ENCODE measurements at places on chromosomes 11 and 22. TPM values are rescaled to one million over a fixed set of nuclear protein-coding genes. Genes with fewer than 3 reads are reported as not detected.

TCN1 gene
- not detected for total RNA-seq

RASD2 gene
- total RNA-seq: 8.2 TPM

KCNJ11 gene
- 0.67 TPM for total RNA-seq

TMEM191C gene
- total RNA-seq: not detected

ZP1 gene
- total RNA-seq: not detected

TRIM34 gene
- 4.8 TPM for total RNA-seq

PAAF1 gene
- 30.2 TPM for total RNA-seq

ZNF280A gene
- not detected for total RNA-seq

- no peak for ATAC-seq
Observed at GRCh38 chr11:126281245-126281644, 1.6 kb upstream of the TIRAP start.

GRCh38 chr11:108167624-108168023 lies 46.3 kb downstream of the ACAT1 start:
- ATAC-seq: no peak

DNA sequence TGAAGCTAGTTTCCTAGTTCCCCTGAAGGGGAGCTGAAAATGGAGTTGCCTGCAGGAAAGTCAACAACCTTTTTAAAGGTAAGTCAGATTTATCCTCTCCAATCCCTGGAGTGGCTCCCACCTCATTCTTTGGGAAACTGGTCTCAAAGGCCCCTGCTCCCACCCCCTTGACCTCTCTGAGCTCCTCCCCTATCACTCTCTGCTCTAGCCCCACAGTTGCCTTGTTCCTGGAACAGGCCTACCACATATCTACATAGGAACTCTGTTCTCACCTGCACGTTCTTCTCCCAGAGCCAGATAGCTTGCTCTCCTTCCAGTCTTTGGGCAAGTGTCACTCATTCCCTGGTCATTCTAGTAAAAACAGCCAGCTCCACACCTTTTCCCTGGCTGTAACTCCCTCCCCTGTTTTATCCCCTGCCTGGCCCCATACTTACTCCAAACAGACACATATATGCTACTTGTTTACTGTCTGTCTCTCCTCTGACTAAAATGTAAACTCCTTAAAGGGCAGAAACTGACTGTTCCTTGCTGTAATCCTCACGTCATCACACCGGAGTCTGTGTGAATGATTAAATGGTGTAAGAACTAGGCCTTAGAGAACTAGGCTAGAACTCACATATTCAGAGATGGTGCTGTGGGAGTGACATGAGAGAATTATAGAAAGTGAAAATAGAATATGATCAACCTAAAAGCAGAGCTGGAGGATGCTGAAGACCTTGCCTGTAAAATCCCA lies 53.3 kb downstream of the TCF20 start:
- no peak for ATAC-seq

DNA sequence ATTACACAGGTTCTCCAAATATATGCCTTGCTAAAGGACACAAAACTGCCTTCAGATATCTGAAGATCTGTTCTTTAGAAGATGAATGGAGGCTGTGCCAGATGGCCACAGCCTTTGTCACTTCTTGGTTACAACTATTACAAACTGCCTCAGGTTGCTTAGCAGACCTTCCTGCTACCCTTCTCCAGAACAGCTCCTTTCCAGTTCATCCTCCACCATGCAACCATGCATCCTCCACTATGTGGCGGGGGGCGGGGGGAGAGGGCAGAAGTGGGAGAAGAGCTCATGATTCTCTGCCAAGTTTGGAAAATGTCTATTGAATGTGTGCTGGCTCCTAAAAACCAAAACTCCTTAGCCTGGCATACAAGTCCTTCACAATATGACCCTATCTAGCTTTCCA lies 267.5 kb downstream of the TTC28 start:
- no peak for ATAC-seq

DNA sequence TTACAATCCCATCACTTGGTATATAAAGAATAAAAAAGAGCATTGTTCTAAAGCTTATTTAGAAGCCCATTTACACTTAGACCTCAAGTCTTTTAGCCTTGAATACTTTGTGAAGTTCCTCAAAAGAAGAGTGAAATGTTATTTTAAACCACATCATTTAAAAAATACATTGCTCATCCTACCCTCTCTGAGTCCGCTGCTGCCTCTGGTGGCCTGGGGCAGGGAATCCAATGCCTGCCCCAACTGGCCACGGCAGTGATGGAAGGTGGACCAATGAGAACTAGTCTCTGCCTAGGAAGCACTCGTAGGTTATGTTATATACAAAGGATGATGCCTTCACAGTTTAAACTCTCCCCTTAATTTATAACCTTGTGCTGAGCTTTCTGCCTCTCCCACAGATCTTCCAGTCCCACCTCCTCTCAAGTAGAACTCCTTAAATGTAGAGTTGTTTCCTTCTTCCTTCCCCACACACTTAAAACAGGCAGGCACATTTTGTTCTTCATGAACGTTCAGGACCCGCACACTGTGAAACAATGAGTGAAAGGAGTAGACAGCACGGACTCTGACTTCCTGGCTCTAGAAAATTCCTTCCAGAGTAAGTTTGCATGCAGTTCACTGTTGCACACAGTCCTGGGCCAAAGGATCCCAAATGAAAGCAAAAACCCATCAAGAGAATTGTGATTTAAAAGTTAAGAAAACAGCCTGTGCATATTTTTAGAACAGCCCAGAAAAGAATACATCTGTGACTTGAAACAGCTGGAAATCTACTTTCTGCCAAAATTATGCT lies 167.8 kb downstream of the RRAS2 start:
- ATAC-seq: peak; percentile 59

DNA sequence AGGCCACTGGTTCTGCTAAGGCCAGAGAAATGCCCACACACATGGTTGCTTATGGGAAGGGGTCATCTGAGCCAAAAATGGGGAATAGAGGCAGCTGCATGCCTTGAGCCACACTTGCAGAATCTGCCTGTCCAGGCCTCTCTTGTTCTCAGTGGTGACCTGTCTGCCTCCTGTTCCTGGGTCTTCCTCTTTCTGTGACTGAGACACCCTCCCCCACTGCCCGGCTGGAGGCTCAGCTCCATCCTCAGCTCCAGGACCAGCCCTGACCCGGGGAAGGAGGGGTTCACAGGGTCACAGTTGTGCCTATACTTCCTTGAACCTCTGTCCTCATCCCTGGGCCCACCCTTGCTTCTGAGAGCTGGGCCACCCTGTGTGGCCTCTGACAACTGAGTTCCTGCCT lies 52.3 kb downstream of the CSF2RB start:
- ATAC-seq: no peak

- peak; percentile 45 for ATAC-seq
Observed at GRCh38 chr11:133934599-133935550, 21.9 kb downstream of the IGSF9B start.

DNA sequence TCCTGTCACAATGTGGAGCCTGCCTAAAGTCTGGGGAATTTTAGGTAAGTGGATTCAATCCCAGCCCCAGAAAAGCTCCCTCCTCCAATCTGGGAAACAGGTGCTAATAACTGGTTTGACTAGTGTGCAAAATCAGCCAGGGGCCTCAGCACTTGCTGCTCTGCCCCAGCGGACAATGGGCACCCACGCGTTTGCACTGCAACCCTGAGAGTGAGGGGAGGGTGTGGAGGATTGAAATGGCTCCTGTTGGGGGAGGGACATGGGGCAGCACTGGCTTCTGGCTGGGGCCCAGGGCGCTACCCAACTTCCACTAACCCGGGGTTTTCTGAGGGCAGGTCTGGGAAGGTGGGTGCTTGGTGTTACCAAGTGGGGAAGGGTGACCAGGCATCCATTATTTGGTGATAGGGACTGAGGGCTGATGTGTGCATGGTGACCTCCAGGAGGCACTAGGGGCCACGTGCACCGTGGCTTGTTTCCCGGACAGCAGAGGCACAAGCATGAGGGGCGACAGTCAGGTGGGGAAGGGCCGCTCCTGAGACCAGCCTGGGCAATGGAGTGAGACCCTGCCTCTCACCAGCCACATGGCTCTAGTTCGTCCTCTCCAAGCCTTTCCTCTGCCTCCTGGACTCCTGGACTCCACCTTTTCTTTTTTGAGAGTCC lies 4.3 kb upstream of the PNPLA5 start:
- ATAC-seq: no peak

- peak; percentile 67 for ATAC-seq
Observed at GRCh38 chr22:41181349-41182241, 23.5 kb upstream of the L3MBTL2 start.

GRCh38 chr11:67627812-67628624 lies 1.7 kb downstream of the NUDT8 start:
- no peak for ATAC-seq

- no peak for ATAC-seq
Observed at GRCh38 chr11:77379934-77380333, 78.4 kb upstream of the GDPD4 start.

DNA sequence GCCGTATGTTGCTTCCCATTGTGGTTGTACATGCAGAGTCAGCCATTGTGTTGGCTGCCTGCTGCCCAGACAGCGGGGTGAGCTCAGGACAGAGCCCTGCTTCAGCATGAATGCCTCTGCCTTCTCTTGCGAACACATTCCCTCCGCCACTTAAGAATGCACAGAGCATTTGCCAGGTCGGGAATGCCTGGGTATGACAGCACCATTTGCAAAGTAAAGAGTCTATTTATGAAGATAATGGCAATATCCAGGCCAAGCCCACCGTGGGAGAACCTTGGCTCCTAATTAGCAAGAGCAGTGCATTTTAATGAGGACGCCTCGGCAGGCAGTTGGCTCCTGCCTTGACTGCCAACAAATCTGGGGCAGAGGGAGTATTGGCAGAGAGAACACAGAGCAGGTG lies 62.5 kb upstream of the SORL1 start:
- ATAC-seq: peak; percentile 94

DNA sequence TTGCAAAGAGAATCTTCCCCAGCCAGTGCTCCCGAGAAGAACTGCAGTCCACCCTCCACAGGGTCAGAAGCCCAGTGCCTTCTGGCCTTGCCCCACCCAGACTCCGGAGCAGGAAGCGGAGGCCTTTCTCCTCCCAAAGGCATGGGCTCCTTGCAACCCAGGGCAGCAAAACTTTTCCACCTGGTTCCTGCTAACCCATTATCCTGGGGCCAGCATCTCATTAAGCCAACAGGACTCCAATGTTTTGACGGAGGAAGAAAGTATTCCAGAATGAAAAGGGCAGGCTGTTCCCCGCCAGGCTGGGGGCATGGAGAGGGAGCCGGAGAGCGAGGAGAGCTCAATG lies 88.1 kb downstream of the RTL6 start:
- ATAC-seq: no peak

- ATAC-seq: no peak
Observed at GRCh38 chr22:42379966-42380537, 52.2 kb downstream of the NFAM1 start.

DNA sequence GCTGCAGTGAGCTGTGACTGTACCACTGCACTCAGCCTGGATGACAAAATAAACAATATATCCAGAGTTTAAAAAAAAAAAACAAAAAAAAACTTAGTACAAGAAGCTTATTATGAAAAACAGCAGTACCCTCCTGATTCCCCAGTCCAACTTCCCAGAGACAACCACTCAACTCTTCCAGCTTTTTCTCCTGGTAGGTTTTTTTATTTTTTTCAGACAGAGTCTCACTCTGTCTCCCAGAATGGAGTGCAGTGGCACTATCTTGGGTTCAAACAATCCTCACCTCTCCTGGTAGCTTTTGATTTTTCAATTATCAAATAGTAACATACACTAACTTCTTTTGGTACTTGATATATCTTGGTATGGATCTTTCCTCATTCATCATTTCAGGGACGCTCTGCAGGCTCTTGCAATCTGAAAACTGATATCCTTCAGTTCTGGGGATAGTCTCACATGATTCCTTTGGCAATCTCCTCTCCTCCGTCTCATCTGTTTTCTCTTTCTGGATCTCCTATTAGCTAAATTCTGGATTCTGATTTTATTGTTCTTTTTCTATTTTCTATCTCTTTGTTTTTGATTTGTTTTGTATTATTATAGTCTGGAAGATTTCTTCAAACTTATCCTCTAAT lies 44.9 kb downstream of the ALG9 start:
- ATAC-seq: no peak

GRCh38 chr22:22955276-22955798 lies 67.7 kb downstream of the IGLL5 start:
- no peak for ATAC-seq

- peak; percentile 10 for ATAC-seq
Observed at GRCh38 chr11:1260023-1260501, 37.2 kb downstream of the MUC5B start.

GRCh38 chr11:71933141-71933933 lies 4.5 kb downstream of the RNF121 start:
- ATAC-seq: no peak

DNA sequence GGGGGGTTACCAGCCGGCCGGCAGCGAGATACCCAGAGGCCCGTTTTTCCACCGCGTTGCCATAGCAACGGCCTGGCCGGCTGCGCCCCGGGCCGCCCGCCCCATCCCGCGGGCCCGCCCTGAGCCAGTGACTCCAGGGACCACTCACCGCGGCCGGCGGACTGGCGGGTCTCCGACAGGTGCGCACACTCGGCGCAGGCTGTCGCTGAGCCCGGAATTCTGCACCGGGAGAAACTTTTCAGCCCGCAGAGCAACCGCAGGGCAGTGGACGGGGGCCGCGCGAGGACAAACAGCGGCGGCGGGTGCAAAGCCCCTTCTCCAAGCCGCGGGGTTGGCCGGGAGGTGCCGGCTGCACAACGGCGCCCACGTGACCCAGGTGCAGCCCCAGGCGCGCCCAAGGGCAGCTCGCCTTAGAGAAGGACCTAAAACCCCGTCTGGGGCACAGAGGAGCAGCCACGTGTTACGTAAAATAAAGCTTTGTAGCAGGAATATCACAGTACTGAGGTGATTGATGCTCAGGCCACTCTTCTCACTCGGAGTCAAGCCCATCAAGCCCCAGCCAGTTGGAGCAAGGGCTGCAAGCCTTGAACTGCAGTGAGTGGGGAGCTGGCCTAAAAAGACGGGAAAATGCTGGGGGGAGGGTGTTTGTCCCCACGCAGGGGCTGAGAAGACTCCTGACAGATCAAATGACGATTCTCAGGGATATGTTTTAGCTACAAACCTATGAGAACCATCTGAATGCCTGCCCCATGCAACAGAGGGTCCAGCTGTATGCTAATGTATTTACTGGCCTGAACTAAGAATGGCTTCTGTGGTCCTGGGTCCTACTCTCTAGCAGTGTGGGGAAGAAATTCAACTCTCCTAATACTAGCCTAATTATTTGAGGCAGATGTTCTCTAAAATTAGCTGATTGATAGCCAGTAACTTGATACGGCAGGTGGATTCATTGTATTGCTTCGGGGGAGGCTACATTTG lies at the start of gene STK33:
TSS of gene STK33 (minus strand) at position 294 of the 975 bp plus-strand sequence. CDS start 119,323 bp downstream, outside the sequence.
- ATAC-seq: peak; percentile 76

DNA sequence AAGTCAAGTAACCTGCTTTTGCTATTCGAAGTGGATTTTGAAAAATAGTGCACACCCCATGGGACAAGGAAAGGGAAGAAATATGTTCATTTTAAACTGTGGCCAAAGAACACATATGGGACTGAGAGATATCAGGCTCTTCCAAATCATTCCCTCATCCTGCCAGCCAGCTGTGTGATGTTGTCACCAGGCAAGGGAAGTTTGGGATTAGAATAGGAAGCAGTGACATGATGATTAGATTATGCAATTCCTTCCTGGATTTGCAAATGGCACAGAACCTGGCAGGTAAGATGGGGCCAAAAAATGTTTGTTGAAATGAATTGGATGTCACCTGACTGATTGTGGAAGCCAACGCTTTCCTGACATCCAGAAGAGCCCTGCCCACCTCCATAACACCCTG lies 4.9 kb upstream of the SCN3B start:
- ATAC-seq: peak; percentile 36

- ATAC-seq: no peak
Observed at GRCh38 chr22:49534386-49534785, 293.3 kb downstream of the BRD1 start.

- no peak for ATAC-seq
Observed at GRCh38 chr11:130415731-130416529, 12.5 kb downstream of the ADAMTS8 start.

- ATAC-seq: no peak
Observed at GRCh38 chr11:77413850-77414460, 59.9 kb downstream of the PAK1 start.

- no peak for ATAC-seq
Observed at GRCh38 chr11:35425603-35426212, 6.3 kb upstream of the SLC1A2 start.
